ENCODE measurements at places on chromosomes 16 and 17. TPM values are rescaled to one million over a fixed set of nuclear protein-coding genes. Genes with fewer than 3 reads are reported as not detected.

NME3 gene
- polyA plus RNA-seq: 80.2 TPM

DNA sequence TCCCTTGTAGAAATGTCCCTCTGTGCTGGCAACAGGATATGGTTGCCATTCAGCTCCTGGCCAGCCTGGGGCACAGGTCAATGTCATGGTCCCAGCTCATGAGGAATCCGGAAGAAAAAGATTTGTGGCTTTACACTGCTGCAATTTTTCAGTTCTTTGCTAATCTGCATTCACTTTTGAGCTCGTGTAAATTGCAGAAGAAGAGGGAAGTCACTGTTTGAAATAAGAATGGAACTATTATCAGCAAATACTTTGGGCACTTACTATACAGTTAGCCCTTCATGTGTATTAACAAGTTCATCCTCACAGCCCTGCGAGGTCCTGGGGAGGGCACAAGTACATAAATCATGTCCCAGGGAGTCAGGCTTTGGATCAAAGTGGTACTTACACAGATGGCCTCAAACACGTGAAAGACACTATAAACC is 14.2 kb downstream of the SLC47A2 start:
- peaks cover 8% of the 10 kb centered on the region for H3K4me1 ChIP-seq
- DNase-seq: no peak
- no peaks in the 10 kb centered on the region for H3K36me3 ChIP-seq

DNA sequence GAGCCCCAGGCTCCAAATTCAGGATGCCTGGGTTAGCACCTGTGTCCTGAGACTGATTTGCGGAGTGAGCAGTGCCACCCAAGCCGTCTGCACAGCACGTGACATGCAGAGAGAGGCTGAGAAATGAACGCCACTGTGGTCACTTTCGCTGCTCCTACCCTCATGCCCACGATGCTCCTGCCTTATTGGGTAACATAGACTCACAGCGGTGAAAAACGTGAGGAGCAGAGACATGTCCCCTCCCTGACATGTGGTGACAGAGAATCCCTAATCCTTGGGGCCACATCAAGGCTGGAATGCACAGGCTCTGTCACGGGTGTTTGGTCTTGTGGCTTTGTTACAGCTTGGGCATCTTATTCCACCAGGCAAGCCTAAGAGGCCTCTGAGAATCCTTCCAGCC is 52.1 kb upstream of the CACNG5 start:
- H3K27me3 ChIP-seq: no peaks in the 10 kb centered on the region
- no peak for DNase-seq
- H3K4me3 ChIP-seq: no peak overlapping the region
- no peak overlapping the region for H3K27ac ChIP-seq

TACO1 gene
- polyA plus RNA-seq: 4.6 TPM

GRCh38 chr16:50202926-50203624 is 50.0 kb downstream of the TENT4B start:
- no peak for DNase-seq
- H3K4me1 ChIP-seq: peaks cover 29% of the 10 kb centered on the region
- no peaks in the 10 kb centered on the region for H3K27me3 ChIP-seq
- no peak overlapping the region for H3K27ac ChIP-seq

CLEC3A gene
- not detected for polyA plus RNA-seq

- no peak for DNase-seq
- no peak overlapping the region for H3K4me3 ChIP-seq
- peak overlapping the region; percentile 41 for H3K27ac ChIP-seq
- H3K36me3 ChIP-seq: peaks cover 90% of the 10 kb centered on the region
- no peaks in the 10 kb centered on the region for H3K27me3 ChIP-seq
These were observed 34.3 kb downstream of the VPS35L start for GRCh38 chr16:19589771-19590302.

- peaks cover 58% of the 10 kb centered on the region for H3K36me3 ChIP-seq
- no peak overlapping the region for H3K27ac ChIP-seq
- H3K4me3 ChIP-seq: no peak overlapping the region
- no peaks in the 10 kb centered on the region for H3K27me3 ChIP-seq
These were observed 24.8 kb upstream of the MRPS23 start for GRCh38 chr17:57874434-57875289.

- no peaks in the 10 kb centered on the region for H3K4me1 ChIP-seq
- H3K36me3 ChIP-seq: peaks cover 82% of the 10 kb centered on the region
- DNase-seq: no peak
- H3K27me3 ChIP-seq: no peaks in the 10 kb centered on the region
- H3K27ac ChIP-seq: no peak overlapping the region
- H3K4me3 ChIP-seq: no peak overlapping the region
These were observed 74.2 kb downstream of the CPPED1 start for GRCh38 chr16:12729448-12729847.

SULT1A4 gene
- 13.8 TPM for polyA plus RNA-seq

DNA sequence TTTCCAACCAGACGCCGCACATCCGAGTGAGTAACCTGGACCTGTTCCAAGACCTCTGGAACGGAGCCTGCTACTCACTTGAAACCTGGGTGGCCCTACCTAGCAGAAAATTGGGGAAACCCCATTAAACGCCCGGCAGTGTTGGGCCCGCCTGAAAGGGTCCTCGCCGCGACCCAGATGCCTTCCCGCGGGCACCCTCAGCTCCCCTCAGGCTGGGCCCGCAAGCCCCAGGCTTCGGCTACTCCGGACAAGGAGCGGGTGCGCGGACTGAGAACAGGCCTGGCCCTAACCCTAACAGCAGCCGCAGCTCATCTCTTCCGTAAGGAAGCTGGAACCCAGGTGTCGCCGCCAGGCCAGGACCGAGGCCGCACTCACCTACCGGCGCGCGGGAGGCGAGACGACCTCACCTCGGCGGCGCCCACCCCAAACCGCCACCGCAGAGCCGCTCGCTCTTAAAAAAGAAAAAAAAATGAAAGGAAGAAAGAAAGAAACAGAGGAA is 344 bp downstream of the PSME3IP1 start:
- peaks cover 10% of the 10 kb centered on the region for H3K36me3 ChIP-seq
- H3K27ac ChIP-seq: peak overlapping the region; percentile 93
- peaks cover 30% of the 10 kb centered on the region for H3K4me1 ChIP-seq
- H3K4me3 ChIP-seq: peak overlapping the region; percentile 74
- H3K27me3 ChIP-seq: no peaks in the 10 kb centered on the region

GRCh38 chr17:66889480-66890230 is 54.7 kb downstream of the CACNG5 start:
- H3K27ac ChIP-seq: no peak overlapping the region
- no peak overlapping the region for H3K4me3 ChIP-seq
- H3K4me1 ChIP-seq: no peaks in the 10 kb centered on the region
- DNase-seq: no peak

VAMP2 gene
- 14.5 TPM for polyA plus RNA-seq

KIF19 gene
- not detected for polyA plus RNA-seq

GRCh38 chr16:89064606-89065457 is 28.8 kb upstream of the ACSF3 start:
- H3K4me3 ChIP-seq: no peak overlapping the region
- no peak for DNase-seq
- H3K4me1 ChIP-seq: no peaks in the 10 kb centered on the region
- H3K27ac ChIP-seq: no peak overlapping the region
- H3K27me3 ChIP-seq: no peaks in the 10 kb centered on the region

DNA sequence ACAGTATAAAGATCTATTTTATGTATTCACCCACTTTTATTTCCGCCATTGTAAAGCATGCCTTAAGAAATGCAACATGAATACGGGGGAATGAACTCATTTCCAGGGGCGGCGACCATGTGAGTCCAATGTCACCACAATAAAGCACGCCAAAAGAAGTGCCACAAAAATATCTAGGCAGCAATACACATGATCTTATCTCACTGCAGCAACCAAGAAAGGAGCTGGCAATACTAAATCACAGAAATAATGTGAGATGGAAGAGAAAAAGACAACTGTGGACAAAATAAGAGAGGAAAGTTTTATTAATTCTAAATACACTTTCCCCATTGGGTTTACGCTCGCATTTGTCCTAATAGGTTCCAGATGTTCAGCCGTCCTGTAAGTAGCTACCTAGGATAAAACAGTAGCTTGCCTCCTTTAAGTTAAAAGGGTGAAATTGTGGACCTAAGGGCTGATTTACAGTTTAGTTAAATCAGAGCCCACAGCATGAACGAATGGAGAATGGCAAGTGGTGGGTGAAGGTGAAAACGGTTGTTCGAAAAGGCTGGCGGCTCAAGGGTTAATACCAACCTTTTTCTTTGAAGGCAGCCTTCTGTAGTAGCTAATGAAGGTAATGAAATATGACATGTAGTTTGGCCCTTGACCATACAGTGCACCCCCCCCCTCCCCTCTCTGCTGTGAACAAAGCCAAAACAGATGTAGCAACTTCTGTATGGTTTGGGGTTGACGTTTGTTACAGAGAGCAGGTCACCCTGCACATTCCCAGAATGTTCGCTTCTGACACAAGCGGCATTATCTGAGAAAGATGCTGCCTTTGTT is 504.2 kb upstream of the PSMD7 start:
- H3K4me3 ChIP-seq: no peak overlapping the region
- no peaks in the 10 kb centered on the region for H3K36me3 ChIP-seq
- H3K27me3 ChIP-seq: no peaks in the 10 kb centered on the region
- no peak for DNase-seq

GRCh38 chr16:1486551-1487390 is 2.0 kb downstream of the PTX4 start:
- no peaks in the 10 kb centered on the region for H3K27me3 ChIP-seq
- no peak for DNase-seq
- H3K4me3 ChIP-seq: no peak overlapping the region
- H3K4me1 ChIP-seq: peaks cover 44% of the 10 kb centered on the region
- no peaks in the 10 kb centered on the region for H3K36me3 ChIP-seq
- no peak overlapping the region for H3K27ac ChIP-seq

ELMO3 gene
- polyA plus RNA-seq: not detected

CCL17 gene
- polyA plus RNA-seq: not detected

DNA sequence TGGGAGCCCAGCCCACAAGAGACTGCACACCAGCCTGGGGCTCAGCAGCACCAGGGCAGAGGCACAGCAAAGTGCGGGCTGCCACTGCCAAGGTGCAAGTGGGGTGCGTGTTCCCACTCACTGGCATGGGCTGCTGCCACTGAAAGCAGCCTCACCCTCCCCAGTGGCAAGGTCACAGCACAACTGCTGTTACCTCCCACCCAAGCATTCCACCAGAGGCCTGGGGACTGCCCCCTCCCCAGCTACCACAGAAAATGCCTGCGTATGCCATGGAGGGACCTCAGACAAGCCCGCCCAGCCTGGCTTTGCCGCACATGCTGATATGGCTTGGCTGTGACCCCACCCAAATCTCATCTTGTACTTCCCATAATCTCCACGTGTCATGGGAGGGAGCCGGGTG is 33.1 kb downstream of the MEAK7 start:
- no peaks in the 10 kb centered on the region for H3K27me3 ChIP-seq
- H3K27ac ChIP-seq: no peak overlapping the region
- H3K4me1 ChIP-seq: no peaks in the 10 kb centered on the region
- H3K36me3 ChIP-seq: peaks cover 7% of the 10 kb centered on the region
- no peak overlapping the region for H3K4me3 ChIP-seq
- DNase-seq: no peak

ARL2BP gene
- polyA plus RNA-seq: 84.6 TPM

PRR11 gene
- 1.1 TPM for polyA plus RNA-seq

DNA sequence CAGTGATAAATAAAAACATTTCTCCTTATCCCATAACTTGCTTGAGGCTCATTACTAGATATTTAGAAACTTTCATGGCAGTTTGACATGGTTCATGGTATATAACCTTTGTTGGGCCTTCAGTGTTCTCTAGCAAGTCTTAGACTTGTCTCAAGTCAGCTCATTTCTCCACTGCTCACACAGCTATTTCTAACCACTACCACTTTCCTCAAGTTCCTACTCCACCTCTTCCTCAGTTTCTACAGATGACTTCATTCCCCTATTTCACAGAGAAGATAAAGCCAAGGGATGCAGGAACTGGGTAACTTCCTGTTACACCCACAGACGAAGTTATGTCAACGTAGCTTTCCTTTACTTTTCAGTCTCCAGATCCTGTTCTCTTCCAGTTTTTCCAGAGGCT is 23.2 kb downstream of the NLK start:
- no peaks in the 10 kb centered on the region for H3K27me3 ChIP-seq
- no peak overlapping the region for H3K27ac ChIP-seq
- no peaks in the 10 kb centered on the region for H3K36me3 ChIP-seq
- H3K4me3 ChIP-seq: peak overlapping the region; percentile 6
- peaks cover 23% of the 10 kb centered on the region for H3K4me1 ChIP-seq
- peak; percentile 33 for DNase-seq

- H3K27me3 ChIP-seq: no peaks in the 10 kb centered on the region
- H3K4me3 ChIP-seq: no peak overlapping the region
- H3K36me3 ChIP-seq: peaks cover 76% of the 10 kb centered on the region
- H3K4me1 ChIP-seq: no peaks in the 10 kb centered on the region
These were observed 33.5 kb downstream of the BANP start for GRCh38 chr16:87984632-87985267.

AIPL1 gene
- polyA plus RNA-seq: not detected

DNA sequence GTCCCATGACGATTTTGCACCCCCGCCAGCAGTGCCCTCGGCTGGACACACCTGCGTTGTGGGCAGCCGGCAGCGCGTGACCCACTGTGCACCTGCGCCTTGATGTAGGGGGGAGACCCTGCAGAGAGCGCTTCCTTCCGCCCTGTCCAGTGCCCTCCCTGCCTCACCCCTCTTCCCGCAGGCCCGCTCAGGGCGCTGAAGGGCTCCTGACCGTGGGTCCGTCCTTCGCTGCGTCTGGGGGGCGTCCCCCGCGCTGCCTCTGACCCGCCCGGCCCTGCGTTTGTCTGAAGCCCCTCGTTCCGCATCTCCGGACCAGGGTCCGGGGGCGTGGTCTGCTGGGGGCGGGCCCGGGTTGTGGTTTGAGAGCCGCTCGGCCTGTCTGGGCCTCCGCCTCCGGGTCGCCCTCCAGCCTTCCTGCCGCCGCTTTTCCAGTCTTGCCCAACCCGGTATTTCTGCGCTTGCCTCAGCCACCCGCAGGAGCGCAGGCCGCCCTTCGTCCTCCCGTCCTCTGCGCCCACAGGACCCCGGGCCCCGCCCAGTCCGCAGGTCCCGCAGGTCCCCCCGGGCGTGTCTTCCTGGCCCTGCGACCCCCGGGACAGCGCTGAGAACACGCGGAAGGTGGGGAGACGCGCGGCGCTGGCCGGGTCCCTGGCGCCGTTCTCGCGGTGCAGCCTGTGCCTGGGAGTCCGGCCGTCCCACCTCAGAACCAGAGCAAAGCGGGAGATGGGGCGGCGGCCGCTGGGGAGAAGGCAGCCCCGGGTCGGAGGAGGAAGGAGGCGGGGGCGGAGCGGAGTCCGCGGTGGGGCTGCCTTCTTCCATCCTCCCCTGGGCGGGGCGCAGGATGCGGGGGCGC is 4.0 kb upstream of the IL17C start:
- H3K4me1 ChIP-seq: peaks cover 21% of the 10 kb centered on the region
- H3K36me3 ChIP-seq: peaks cover 28% of the 10 kb centered on the region
- no peak overlapping the region for H3K27ac ChIP-seq
- H3K27me3 ChIP-seq: peaks cover 41% of the 10 kb centered on the region
- peak; percentile 90 for DNase-seq
- H3K4me3 ChIP-seq: peak overlapping the region; percentile 44

GRCh38 chr17:6334386-6334785 is 100.5 kb downstream of the AIPL1 start:
- DNase-seq: no peak
- no peaks in the 10 kb centered on the region for H3K27me3 ChIP-seq
- no peaks in the 10 kb centered on the region for H3K36me3 ChIP-seq
- no peak overlapping the region for H3K27ac ChIP-seq
- H3K4me1 ChIP-seq: no peaks in the 10 kb centered on the region

- H3K27me3 ChIP-seq: peaks cover 36% of the 10 kb centered on the region
- no peak overlapping the region for H3K27ac ChIP-seq
- H3K4me3 ChIP-seq: no peak overlapping the region
- H3K4me1 ChIP-seq: no peaks in the 10 kb centered on the region
These were observed 24.2 kb downstream of the B9D1 start for GRCh38 chr17:19338031-19338990.

DNAI2 gene
- not detected for polyA plus RNA-seq

All from CD14-positive monocyte (primary cell).